ENCODE measurements at places on chromosomes 1 and 21.

DNA sequence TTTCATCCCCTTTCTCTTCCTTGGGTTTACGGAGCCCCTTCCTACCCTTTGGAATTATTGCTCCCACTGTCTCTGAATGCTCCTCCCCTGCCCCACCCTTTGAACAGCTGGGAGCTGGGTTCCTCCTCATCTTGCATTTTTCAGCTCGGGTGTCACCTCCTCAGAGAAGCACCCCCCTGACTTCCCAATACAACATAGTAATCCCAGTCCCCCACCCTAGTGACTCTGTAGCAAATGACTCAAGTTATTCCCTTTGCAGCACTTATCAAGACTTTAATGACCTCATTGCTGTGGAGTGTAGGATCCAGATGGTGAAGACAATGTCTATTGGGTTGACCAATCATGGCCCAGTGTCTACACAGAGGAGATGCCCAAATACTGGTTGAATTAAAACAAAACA is 8.9 kb upstream of the VWA5B1 start:
- DNase-seq: peak; percentile 33

DNA sequence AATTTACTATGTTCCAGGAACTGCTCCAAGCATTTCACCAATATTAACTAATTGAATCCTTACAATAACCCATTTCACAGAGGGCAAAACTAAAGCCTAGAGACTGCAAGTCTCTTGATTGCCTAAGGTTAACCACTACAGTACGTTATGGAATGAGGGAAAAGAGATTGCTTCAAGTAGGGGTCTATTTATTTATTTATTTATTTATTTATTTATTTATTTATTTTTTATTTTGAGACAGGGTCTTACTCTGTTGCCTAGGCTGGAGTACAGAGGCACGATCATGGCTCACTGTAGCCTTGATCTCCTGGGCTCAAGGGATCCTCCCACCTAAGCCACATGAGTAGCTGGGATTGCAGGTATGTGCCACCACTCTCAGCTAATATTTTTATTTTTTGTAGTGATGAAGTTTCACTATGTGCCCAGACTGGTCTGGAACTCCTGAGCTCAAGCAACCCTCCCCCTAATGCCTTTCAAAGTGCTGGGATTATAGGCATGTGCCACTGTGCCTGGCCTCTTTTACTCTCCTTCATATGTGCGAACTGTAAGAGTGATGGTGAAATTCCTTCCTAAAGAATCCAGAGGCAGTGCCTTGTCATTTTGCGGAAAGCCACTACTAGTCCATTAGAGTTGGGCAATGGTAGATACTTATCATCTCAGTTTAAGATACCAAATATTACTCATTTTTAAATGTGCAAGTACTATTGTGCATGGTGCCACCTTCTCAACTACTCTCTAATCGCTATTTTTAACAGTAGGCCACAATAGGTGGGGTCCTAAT is 65.7 kb upstream of the CYP2J2 start:
- no peak for DNase-seq

GRCh38 chr1:234825498-234826165 is 215.7 kb upstream of the IRF2BP2 start:
- DNase-seq: no peak

DNA sequence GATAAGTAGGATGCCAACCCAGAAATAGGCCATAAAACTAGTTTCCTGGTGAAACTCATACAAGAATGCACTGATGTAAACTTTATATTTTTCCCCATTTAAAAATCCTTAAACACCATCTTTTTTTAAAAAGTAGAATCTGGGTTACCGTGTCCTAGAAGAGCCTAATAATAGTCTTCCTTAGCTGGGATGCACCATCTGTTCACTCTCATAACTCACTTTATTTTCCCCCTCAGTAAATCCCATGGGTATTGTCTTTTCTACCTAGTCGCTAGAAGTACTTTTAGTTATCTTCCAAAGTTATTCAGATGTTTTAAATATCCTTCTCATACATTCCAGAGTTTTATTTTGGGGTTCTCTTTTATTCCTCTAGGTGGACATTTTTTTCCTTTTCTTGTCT is 250.2 kb downstream of the PLA2G4A start:
- DNase-seq: no peak

- no peak for DNase-seq
Observed at GRCh38 chr1:5338466-5338865, 653.8 kb downstream of the NPHP4 start.

DNA sequence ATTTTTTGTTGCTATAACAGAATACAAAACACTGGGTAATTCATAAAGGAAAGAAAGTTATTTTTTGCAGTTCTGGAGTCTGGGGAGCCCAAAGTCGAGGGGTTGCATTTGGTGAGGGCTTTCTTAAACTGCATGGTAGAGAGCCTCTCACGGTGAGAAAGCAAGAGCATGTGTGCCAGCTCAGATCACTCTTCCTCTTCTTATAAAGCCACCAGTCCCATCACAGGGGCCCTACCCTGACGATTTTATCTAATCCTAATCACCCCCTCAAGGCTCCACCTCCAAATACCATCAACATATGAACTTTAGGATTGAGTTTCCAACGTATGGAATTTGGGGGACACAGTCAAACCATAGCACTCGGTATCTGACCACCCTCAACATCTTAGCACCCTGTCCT is 1.0 kb upstream of the STRIP1 start:
- no peak for DNase-seq

GRCh38 chr1:175195281-175195680 is 2.7 kb upstream of the KIAA0040 start:
- no peak for DNase-seq

DNA sequence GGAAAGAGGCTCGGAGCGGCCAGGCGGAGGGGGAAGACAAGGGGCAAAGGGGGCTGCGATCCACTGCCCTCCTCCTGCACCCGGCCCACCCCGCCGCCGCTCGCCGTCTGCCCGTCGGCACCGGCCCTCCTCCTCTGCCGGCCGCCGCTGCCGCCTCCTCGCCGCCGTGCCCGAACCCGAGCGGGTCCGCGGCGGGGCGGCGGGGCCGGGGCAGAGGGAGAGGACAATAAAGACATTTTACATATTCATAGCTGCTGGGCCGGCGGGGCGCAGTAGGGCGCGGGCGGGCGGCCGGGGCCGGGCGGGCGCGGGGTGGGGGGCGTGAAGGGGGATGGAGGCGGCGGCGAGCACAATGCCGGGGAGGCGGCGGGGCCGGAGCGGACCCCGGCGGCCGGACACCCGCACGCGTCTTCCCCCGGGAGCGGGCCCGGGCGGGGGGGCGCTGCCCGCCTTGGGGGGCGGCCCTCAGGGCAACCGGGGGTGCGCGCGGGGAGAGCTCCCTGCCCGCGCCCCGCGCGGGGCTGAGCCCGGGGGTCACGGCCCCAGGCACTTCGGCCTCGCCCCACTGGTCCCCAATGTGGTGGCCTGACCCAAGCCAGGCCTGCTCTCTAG is 546 bp downstream of the POU2F1 start:
- DNase-seq: no peak
